CD4-positive, alpha-beta T cell treated with Interleukin-4 for 4 hours (primary cell): ENCODE measurements at places on chromosomes 6 and 20.

DNA sequence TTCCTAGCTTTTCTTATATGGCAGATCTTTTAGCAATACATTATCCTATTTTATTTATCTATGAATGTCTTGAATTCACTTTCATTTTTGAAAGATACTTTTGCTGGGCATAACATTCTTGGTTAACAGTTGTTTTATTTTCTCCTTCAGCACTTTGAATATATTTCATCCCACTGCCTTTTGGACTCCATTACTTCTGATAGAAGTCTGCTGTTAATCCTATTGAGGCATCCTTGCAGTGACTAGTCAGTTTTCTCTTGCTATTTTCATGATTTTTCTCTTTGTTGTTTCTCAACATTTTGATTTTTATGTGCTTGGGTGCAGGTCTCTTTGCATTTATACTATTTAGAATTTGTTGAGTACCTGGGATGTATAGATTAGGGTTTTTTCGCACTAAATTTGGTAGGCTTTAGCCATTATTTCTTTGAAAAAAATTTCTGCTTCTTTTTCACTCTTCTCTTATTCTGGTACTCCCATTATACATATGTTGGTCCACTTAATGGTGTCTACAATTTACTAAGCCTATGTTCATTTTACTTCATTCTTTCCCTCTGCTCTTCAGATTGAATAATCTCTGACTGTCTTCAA is 53.2 kb downstream of the PHACTR3 start:
- DNase-seq, result no peak

- DNase-seq, result no peak
Measured at GRCh38 chr6:158039178-158039557, 57.5 kb downstream of the SYNJ2 start.

GRCh38 chr6:53426667-53427270 is 78.0 kb upstream of the ELOVL5 start:
- DNase-seq, result no peak

DNA sequence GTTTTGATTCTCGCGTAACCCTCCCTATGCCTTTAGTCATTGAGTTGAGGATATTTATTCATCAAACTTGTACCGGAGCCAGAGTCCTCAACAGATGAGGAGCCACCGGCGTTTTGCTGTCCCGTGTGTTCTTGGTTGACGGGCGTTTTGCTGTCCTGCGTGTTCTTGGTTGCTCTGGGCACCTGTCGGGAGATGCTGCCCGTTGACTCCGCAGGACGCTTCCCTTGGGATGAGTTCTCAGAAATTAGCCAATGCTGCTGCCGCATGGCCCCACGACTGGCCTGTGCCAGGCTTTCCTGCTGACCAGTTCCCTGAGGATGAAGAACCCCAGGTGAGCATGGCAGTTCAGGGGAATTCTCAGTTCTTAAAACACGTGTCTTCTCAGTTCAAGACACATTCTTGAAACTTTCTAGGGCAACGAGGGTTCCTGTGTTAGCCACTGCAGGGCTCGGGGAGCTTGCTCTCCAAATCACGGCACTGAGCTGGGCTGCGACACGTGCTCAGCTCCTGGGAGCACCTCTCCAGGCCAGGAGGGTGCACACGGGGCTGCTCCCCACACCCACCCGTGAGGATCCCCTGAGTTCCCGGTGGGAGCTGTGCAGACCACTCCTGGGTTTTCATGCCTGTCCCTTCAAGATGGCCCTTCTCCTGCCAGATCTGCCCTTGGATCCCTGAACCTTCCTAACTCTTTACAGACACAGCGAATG is 265.6 kb downstream of the SMOC2 start:
- no peak for DNase-seq

GRCh38 chr6:95209074-95209473 is 368.3 kb upstream of the MANEA start:
- DNase-seq, result no peak

DNA sequence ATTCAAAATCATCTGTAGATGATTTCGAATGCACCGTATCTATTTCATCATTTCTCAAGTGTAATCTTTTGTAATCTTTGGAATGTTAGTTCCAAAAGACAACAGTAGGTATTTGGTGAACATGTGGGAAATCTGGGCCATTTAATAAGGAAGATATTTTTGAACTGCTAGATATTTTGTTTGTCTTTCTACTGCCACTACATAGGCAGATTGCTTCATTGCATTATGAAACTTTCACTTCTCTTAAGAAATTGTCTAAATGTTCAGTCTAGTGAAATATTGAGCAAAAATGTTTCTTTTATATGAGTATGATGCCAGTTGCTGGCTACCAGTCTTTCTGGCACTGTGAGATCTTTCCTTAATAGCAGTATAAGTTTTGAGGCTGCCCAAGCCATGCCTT is 527.8 kb upstream of the RNF217 start:
- no peak for DNase-seq

- no peak for DNase-seq
Measured at GRCh38 chr6:224350-224749, 67.9 kb upstream of the DUSP22 start.

DNA sequence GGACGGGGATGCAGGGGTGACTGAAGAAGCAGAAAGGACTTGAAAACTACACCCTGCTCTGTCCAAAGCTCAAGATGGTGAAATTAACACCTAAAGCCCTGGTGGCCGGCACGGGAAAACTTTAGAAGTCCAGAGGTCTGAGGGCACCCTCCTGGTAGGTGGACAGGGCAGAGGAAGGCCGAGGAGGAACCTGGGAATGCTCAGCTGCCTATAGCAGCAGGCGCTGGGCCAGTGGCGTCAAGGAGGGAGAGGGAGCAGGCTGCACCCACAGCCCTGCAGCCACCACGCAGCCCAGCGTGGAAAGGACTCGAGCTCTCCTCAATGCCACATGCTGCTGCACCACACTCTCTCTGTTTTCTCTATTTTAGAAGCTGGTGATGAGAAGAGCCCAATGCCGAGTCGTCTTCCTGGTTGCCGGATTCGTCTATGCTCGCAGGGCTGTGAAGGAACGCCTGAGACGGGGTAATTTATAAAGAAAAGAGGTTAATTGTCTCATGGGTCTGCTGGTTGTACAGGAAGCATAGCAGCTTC is 248.3 kb upstream of the AFDN start:
- no peak for DNase-seq

GRCh38 chr20:56945057-56945456 is 316.0 kb downstream of the TFAP2C start:
- DNase-seq, result no peak

DNA sequence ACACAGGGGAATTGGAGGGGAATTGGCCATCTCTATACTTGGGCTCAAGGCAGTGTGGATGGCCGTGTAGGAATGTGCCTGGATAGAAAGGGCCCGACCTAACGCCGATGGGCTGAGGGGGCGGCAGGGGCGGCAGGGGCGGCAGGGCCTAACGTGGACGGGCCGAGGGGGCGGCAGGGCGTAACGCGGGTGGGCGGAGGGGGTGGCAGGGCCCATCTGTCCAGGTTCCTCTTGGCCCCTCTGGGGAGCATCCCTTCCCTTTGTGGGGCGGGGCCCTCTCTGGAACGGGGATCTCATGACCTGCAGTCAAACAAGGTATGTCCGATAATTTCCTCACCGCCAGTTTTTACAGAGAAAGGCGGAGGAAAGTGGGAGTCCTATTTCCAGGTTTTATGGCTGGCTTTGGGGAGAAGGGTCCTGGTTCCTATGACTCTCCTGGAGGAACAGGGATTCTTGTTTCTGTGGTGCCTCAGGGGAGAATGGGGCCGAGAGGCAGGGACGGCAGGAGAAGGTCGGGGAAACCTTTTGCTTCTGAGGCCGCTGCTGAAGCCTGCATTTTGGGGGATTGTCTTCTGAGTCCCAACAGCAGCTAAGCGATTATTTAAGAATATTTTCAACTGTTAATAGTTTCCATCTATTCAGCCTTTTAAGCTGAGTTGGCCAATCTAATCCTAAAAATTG is 100.8 kb upstream of the FRMD1 start:
- no peak for DNase-seq

DNA sequence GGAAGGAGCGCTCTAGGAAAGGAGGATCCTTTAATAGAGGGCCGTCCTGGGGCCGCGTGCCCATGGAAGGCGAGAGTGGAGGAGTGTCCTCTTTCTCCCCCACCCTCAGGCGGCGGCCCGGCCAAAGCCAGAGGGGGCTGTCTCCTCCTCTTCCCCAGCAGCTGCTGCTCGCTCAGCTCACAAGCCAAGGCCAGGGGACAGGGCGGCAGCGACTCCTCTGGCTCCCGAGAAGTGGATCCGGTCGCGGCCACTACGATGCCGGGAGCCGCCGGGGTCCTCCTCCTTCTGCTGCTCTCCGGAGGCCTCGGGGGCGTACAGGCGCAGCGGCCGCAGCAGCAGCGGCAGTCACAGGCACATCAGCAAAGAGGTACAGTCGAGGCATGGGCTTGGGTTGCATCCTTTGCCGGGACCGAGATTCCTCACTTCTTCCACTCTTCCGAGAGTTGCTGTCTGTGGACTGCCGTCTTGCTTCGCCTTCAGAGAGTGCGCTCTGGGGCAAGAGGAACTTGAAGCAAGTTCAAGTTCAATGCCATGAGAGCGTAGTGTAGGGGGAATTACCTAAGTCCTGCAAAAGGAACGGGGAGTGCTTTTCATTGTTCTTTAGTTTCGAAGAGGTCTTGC is at the start of gene LAMA2:
Gene LAMA2, plus strand, starts transcription at position 148 of the 621 bp plus-strand sequence. Its CDS starts 108 bp downstream, at position 256.
- no peak for DNase-seq

DNA sequence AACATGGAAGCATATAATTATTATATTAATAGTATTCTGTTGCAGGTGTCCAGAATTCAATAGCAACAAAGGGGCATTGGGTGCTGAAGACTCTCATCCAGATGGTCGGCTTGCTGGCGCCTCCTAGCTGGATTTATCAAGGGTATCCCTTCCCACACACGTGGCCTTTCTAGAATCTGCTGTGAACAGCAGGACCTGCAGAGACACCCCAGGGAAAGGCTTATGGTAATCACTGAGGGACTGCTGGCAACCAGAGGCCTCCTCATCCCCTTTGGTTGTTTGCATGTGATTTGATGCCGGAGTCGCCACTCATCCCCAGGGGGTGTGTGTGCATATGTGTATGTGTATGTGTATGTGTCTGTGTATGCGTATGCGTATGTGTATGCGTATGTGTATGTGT is 20.6 kb downstream of the ZFP64 start:
- no peak for DNase-seq

GRCh38 chr6:33289784-33290315 is 449 bp downstream of the PFDN6 start:
- DNase-seq, result no peak

- DNase-seq, result no peak
Measured at GRCh38 chr20:11305406-11305805, 612.3 kb upstream of the BTBD3 start.

GRCh38 chr20:23568320-23568970 is at the start of gene CST9L:
Gene CST9L, minus strand, starts transcription at chr20:23568484. Its CDS starts 34 bp downstream, at chr20:23568450.
- DNase-seq, result no peak

GRCh38 chr20:5657190-5657875 is 92.9 kb upstream of the SHLD1 start:
- DNase-seq, result no peak

DNA sequence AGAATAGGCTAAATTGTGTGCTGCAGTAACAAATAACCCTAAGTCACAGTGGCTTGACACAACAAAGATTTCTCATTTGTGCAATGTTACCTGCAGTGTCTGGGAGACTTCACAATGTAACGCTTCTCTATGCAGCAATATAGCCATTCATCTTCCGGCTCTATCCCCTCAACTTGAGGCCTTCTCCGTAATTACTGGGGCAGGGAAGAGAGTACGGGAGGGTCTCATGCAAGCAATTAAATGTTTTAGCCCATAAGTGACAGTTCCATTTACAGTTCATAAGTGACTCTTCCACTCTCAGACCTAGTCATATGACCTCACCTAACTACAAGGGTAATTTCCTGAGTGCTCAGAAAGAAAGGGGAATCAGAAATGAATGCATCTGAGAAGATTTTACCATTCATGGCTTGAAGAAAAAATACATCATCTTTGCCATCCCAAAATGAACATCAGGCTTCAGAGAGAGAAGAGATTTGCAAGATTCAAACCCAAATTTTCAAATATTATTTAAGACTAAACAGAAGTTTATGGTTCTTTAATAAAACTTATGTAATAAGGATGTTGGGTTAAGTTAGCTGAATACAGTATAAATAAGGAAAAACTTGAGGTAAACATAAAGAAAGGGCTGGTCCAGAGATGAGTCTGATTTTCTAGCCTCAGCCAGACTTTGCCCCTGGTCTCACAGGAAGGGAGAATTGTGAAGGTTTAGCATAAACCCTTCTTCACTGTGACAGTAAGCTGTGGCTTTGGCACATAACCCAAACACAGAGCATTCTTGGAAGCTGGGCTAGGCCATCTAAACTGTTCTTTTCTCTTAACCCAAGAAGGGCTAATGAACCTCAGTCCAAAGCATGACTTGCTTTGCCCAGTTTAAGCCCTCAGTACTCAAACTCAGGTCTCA is 13.3 kb downstream of the GPR6 start:
- DNase-seq, result no peak

DNA sequence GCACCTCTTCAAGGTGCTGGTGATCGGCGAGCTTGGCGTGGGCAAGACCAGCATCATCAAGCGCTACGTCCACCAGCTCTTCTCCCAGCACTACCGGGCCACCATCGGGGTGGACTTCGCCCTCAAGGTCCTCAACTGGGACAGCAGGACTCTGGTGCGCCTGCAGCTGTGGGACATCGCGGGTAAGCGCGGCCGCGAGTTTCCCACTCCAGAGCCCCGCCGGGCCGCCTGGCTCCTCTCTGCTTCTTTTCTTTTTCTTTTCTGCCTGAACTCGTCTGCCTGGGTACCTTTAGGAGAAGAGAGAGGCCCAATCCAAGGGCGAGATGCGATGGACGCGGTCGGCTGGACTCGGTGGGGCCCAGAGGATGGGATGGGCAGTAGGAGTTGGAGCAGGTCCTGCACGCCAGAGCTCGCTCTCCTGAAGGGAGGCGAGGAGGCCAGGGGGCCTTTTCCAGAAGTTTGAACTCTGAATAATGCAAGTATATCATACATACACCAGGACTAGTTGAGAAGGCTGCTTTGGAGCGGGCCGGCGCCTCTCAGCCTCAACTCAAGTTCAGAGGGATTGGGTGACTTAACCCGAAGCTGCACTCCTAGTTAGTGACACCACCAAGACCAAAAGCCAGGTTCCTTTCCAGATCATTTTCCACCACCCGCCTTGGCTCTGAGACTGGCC is 445 bp downstream of the RAB32 start:
- no peak for DNase-seq

- no peak for DNase-seq
Measured at GRCh38 chr20:42678895-42679294, 510.8 kb downstream of the PTPRT start.

- DNase-seq, result no peak
Measured at GRCh38 chr20:44394452-44394701, 38.9 kb downstream of the HNF4A start.

DNA sequence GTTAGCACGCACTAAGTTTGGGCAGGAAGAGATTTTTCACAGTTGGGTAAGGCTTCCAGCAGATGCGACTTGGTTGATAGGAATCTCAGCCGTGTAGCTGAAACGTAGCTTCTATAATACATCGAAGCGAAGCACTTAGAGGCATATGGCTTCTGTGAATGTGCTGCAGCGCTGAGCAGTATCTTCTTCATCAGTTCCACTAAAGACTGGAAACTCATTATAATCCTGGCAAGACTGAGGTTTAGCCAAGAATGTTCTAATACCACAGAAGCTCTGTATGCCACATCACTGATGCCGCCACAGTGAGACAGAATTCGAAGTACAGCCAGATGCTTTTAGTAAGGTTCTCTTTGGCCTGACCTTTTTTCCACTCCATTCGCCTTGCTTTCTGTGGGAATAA is 680.2 kb upstream of the AGPAT4 start:
- DNase-seq, result no peak
